ENCODE measurements at places on chromosomes 13 and 19.
A peak's percentile ranks its signal among the peaks of the same experiment; 100 is the strongest.

DNA sequence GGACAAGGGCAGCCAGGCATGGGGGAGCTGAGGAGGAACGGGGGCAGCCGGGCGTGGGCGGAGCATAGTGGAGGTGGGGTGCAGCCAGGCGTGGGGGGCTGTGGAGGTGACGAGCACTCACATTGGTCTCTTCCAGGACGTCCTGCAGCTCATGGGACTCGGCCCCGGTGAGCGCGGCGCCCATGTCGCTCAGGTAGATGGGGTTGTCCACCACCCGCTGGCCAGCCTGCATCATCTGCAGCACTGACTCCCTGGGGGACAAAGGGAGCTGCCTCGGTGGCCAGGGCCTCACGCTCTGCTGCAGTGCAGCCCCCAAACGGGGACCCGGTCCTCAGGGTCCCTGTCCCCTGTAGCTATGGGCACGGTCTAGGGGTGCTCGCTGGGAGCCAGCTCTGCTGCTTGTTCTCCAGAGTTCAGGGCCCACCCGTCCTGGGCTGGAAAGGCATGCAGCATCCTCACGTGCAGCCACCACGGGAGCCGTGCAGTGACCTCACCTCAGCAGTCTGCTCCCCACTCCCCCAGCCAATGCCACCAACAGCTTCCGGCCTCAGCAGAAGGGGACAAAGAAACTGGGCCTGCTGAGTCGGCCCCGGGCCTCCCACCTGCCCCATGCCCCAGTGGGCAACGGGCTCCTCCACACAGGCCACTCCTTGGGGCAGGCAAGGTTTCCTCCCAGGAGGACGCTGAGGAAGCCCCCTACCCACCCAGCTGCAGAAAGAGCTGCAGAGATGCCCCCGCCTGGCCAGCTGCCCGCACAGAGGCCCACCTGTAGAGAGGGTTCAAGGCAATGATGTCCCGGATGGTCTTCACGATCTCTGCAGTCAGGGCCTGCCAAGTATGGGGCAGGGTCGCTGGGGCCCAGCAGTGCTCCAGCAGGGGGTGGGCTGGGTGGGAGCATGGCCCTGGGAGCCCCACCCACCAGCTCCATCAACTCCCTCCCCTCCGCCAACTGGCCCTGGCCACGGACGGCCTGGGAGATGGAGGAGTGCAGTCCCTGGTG, 12.1 kb downstream of the LONP1 start:
- DNase-seq, result no peak

DNA sequence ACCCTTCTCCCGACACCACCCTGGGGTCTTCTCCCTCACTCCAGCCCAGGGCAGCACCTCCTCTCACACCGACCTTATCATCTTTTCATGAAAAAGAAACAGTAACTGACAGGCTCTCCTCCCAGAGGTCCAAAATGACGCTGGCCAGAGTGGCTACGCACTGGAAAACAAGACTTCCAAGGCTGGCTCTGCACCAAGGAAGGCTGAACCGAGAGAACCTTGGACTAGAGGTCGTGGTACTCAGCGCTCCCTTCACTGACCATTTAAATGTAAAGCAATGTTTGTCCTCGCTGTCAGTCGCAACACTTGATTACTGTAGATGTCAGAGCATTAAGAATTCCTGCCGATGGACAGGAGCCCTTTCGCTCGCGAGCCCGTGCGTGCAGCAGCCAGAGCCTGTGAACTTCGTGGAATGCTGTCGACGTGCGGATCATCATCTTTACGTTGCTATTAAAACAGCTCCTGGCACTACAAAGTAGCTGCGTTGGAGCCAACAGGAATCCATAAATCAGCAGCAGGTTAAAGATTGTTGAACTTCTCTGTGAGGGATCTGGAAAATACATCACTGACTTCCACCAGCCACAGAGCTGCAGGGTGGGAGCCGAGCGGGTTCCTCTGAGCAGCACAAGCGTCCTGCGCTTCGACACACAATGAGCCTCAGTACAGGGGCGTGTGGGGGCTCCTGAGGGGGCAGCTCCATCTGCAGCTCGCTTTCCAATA, 125.5 kb upstream of the MCF2L start:
- no peak for DNase-seq

- DNase-seq, result no peak
These were observed 16.4 kb downstream of the CARM1 start for GRCh38 chr19:10887616-10888367.

DNA sequence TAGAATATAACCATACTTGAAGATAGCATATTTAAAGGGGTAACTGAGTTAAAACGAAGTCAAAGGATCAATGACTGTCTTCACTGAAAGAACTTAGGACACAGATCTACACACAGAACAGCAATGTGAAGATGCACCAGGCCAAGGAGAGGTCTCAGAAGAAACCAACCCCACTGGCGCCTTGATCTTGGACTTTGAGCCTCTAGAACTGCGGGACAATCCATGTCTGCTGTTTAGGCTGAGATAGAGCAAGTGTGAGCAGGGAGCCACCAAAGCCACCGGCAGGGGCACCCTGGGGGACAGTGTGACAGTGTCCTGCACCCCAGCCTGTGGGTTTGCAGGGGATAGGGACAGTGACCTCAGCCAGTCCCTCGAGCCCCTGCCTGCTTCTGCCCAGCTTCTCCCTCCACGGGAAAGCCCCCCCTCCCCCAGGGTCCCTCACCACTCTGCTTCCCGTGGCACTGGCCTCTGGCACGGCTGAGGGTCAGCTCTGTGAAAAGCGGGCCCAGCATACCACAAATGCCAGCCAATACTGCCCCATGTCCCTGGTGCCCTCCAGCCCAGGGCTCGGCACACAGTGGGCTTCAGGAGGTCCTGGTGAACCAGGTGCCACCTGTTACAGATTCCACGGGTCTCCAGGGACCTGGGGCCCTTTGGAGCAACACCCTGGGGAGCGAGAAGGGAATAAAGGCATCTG, 40.8 kb downstream of the KLF2 start:
- no peak for DNase-seq

GRCh38 chr19:49148784-49149651, 6.2 kb downstream of the HRC start:
- DNase-seq, result peak; percentile 54

DNA sequence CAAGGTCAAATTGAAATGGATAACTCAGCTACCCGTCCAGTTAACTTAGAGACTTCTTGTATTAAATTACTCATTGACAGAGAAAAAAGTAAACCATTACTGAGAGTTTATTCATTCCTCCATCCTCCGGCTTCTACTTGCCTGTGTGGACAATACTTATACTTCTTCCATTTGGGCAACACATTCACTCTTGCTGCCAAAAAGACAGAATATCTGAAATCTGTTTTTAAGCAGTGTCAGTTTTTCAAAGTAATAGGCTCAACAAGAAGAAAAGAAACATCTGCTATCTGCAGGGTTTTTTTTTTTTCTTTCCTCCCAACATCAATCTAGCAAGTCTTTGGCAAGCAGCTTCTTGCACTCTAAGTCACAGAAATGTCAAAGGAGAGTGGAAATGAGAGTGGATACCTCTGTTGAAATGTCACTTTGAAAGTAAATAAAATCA, 1142.8 kb downstream of the PCDH9 start:
- DNase-seq, result no peak

DNA sequence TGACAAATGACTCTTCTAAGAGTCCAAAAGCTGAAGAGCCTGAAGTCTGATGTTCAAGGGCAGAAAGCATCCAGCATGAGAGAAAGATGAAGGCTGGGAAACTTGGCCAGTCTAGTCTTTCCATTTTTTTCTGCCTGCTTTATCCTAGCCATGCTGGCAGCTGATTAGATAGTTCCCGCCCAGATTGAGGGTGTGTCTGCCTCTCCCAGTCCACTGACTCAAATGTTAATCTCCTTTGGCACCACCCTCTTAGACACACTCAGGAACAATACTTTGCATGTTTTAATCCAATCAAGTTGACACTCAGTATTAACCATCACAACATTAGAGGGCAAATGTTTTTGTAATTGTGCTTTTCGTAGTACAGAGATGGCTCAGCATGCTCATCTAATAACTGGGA, 267.5 kb upstream of the KLHL1 start:
- DNase-seq, result no peak

DNA sequence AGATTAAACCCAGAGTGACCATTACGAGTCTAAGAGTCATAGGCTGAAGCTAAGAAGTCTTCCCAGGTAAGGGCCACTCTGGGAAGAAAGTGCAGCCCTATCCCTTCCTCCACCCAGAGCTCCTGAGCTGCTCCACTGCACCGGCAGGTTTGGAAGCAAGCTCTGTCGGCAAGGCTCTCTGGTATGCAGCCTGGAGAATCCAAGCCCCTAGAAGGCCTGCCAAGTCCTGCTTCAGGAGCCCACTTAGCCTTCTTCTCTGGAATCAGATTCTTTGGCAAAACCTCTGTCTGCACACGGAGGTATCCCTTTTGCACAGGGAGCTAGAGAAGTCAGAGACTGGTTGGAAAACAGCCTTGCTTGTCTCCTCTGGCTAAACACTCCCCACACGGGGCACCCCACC, 58.5 kb downstream of the CEBPG start:
- no peak for DNase-seq

GRCh38 chr13:99778500-99778899, 193.1 kb downstream of the ZIC5 start:
- no peak for DNase-seq

DNA sequence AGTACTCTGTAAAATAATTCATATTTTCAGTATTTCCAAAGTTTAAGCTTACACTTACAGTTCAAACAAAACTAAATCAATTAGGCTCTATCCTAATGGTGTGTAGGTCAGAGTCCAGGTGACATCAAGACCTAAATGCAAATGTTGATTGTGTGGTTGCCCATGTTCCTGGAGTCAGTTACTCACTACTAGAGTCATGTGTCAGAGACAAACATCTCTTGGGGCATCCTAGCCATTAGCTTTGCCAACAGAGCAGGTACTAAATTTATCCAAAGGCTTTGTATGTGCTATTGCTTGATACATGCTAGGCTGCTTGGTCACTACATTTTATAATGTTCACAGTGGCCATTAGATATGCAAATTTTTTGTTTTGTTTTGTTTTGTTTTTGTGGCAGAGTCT, 11.7 kb downstream of the SPRY2 start:
- DNase-seq, result no peak

DNA sequence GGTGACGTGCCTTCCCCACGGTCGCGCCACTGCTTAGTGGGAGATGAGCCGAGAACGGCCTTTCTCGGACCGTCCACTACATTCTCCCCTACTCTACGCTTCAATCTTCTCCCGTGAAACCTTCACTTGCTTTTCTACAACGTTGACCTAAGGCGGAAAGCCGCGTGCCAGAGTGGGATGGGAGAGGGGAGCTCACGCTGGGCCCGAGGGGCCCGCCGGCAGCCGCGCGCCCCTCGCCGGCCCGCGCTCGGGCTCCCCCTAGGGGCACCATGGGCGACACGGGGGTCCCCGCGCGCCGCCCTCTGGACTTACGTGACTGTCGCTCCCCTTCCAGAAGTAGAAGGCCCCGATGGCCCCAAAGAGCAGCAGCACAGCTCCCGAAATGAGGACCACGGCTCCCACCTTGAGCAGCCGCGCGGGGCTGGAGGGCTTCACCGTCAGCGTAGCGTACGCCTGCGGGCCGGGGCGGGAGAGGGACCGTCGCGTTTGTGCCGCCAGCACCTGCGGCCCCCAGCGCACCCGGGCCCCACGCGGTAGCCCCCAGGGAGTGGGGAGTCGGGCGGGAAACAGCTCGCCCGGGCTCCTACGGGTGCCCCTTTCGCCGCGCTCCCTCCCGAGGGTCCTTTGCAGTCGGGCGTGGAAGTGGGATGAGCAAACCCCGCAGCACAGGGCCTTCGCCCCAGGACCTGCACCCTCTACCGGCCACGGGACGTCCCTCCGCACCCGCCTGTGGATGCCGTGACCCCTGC, 727 bp downstream of the CNMD start:
- peak; percentile 1 for DNase-seq

DNA sequence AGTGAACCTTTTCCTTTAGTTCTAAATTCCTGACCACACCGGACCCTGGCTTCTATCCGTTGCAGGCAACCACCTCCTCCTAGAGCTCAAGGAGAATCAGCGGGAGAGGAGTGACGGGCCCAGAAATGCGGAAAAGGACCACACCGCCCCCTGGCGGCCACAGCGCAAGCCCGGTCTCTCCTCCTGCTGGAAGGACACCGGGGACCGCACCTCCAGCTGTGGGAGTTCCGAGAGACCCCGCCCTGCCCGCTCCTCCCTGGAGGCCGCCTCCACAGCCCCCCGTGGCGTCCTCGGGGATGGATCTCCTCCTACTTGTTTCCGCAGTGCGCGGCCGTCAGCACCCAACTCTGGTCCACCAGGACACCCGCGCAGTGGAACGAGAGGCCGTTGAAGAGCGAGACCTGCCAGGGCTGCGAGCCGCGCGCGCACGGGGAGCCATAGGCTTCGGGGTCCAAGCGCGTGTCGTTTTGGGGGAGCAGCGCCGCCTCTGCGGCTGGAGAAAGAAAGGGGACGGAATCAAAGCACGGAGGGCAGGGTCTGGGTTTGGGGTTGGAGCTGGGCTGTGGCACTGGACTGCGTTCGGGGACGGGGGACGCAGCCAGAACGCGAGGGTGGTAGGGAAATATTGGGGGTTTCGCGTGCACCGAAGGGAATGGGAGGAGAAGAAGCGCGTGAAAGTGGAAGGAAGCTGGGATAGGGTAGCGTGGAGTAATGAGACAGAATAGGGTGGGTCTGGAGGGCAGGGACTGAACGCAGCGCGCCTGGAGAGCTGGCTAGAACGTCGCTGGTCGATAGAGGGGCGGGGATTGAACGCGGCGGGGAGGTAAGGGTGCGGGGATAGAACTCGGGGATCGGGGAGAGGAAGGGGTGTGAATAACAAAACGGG, 2.5 kb downstream of the KLK10 start:
- peak; percentile 36 for DNase-seq

DNA sequence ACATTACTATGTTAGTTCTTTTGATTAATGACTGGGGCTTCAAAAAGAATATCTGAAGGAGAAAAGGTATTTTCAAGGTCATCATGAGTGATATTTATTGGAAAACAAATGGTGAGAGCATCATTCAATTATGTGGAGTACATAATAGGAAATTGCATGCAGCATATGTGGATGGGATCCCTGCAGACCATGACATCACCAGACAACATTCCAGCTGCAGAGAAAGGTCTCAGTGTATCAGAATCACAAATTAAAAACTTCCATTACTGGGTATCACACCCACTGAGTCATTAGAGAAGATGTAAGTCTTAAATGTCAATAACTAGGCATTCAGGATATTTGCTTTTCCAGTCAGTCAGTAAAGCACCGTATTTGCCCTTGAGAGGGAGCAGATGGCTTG, 574.4 kb upstream of the SLC10A2 start:
- DNase-seq, result no peak

DNA sequence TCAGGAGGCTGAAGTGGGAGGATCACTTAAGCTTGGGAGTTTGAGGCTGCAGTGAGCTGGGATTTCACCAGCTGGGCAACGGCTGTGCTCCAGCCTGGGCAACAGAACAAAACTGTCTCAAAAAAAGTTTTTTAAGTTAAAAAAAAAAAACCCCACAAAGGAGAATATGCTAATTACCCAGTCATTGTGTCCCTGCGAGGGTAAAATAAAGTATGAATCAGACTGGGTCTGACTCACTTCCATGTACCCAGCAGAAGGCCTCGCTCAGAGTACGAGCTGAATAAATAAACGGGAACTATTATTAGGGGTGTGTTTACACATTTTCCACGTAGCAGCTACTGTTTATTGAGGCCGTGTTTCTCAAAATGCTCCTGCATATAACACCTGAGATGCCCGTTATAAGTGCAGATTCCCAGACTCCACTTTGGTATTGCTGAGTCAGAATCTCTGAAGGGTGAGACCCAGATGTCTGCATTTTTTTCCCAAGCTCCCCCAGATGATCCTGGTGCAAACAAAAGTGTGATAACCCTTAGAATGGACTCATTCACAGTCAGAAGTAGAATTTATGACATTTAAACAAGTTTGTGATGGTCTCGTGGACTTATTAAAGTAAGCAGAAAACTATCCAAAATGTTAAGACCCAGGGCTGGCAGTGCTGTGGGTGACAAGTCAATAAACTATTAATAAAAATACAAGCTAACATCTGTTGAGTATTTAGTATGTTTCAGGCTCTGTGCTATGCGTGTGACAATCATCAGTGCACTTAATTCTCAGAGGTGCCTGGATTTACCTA, 28.2 kb downstream of the KCNC3 start:
- no peak for DNase-seq
